Stimulated activated CD4-positive, alpha-beta T cell treated with anti-CD3 and anti-CD28 coated beads, Interleukin-15, amount 100 ng/mL, for 48 hours (primary cell): ENCODE measurements at places on chromosomes 13 and 19.

DNA sequence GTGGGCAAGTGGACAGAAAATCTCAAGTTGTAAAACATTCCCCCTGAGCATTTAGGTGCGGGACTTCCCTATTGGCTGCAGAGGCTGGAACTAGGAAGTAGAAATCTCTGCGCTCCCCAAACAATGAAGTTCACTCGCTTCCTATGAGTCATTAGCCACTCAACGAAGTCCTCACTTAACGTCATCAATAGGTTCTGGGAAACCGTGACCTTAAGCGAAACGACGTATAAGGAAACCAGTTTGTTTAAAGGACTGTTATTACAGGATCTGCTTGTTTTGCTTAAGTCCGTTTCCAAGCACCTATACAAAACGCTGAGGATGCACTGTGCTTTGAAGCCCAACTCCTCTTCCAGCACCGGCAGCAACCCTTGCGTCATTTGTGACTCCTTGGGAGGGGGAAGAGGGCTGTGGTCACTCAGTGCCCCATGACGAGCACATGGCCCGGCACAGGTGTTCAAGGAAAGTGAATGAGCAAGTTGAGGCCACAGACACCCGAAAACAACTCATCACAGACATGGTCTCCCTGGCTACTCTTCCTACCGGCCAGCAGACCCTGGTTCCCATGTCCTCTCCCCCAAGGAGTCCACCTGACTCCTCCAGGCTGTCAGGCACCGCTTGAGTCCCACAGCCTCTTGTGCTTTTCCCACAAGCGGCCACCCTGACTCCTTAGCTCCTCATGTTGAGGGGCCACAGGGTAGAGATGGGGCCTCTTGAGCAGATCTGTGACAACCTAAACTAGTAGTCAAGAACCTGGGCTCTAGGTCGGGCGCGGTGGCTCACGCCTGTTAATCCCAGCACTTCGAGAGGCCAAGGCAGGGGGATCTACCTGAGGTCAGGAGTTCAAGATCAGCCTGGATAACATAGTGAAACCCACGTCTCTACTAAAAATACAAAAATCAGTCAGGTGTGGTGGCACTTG lies 4.8 kb downstream of the RPS16 start:
- DNase-seq, result peak; percentile 61

- no peak for DNase-seq
Measured at GRCh38 chr19:46898731-46899130, 37.9 kb downstream of the ARHGAP35 start.

DNA sequence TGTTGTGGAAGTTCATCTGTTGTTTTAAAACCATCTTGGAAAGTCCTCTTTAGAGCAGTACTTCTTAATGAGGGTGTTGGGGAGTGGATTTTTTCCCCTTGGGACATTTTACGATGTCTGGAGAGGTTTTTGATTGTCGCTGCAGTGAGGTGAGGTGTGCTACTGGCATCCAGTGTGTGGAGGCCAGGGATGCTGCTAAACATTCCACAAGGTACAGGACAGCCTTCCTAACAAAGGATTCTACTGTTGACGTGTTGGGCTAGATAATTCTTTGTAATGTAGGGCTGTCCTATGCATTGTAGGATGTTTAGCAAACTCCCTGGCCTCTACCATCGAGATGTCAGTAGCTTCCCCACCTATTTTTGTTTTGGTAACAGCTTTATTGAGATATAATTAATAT lies 33.3 kb downstream of the NAA16 start:
- no peak for DNase-seq

- DNase-seq, result no peak
Measured at GRCh38 chr13:57824121-57824520, 192.6 kb downstream of the PCDH17 start.

DNA sequence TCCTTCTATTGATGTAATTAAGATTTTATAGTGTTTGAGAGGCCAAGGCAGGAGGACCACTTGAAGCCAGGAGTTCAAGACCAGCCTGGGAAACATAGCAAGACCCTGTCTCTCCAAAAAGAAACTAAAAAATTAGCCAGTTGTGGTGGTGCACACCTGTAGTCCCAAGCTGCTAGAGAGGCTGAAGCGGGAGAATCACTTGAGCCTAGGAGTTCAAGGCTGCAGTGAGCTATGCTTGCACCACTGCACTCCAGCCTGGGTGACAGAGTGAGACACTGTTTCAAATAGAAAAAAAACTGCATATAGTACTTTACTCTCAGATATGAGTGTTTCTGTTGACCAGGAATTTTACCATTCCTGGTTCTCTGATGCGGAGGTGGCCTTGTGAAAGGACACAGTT lies 48.9 kb downstream of the CDADC1 start:
- DNase-seq, result no peak

GRCh38 chr13:31731921-31732320 lies 7.4 kb upstream of the RXFP2 start:
- no peak for DNase-seq

DNA sequence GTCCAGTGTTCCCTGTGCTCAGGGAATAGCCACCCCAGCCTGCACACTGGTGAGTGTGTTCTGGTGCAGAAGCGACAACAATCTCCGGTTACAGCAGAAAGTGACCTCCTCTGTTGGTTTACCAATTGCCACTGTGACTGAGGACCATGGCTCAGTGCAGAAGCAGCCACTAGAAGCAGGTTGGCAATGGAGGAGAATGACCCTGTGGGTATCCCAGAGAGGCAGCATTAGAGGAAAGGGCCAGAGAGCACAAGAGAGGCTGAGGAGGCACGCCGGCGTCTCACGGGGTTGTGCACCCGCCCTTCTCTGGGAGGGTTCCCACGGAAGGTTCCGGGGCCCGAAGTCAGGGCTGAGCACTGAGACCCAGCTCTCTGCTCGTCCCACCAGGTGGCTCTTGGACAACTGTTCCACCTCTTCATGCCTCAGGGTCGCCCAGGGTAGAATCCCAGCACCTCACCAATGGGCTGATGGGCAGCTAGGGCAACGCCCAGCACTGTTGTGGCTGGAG lies 14.0 kb downstream of the PROZ start:
- no peak for DNase-seq

- DNase-seq, result no peak
Measured at GRCh38 chr13:45830121-45830520, 21.4 kb downstream of the SIAH3 start.
